Stimulated activated CD4-positive, alpha-beta T cell treated with anti-CD3 and anti-CD28 coated beads, Interleukin-1b, Interleukin-23, amount 100 ng/mL, for 4 hours (primary cell): ENCODE measurements at places on chromosomes 4 and X.

GRCh38 chrX:34270434-34270833 is 138.3 kb upstream of the FAM47A start:
- DNase-seq, result no peak

- no peak for DNase-seq
Measured at GRCh38 chrX:10041383-10041782, 74.2 kb downstream of the CLDN34 start.

DNA sequence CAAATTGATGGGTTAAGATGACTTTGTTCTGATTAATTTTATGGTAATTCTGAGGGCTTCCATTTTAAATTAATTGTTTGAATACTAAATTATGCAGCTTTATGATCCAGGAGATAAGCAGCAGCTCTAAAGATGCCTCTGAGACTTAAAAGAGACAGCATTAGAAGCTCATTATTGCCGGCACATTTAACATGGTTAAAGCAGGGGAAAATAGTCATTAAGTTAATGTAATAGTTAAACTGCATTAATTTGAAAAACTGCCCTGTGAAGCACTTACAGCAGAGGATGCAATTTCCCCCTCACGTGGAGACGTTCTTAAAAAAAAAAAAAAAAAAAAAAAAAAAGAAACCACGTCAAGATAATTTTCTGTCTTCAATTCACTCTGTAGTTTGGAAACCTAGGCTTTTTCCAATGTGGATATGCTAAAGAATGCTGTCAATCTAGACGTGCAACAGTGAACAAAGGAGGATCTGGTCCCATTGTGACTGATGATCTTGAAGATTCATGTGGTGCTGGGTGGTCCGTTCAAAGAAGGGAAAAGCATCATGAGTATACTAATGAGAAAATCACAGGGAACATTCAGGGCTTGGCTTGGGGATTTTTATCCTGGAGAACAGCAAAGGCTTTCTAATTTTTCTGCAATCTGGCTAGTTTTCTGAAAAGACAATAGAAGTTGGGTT is 440.6 kb upstream of the HS3ST1 start:
- no peak for DNase-seq

- no peak for DNase-seq
Measured at GRCh38 chr4:180828455-180829018, 1414.7 kb upstream of the TENM3 start.

DNA sequence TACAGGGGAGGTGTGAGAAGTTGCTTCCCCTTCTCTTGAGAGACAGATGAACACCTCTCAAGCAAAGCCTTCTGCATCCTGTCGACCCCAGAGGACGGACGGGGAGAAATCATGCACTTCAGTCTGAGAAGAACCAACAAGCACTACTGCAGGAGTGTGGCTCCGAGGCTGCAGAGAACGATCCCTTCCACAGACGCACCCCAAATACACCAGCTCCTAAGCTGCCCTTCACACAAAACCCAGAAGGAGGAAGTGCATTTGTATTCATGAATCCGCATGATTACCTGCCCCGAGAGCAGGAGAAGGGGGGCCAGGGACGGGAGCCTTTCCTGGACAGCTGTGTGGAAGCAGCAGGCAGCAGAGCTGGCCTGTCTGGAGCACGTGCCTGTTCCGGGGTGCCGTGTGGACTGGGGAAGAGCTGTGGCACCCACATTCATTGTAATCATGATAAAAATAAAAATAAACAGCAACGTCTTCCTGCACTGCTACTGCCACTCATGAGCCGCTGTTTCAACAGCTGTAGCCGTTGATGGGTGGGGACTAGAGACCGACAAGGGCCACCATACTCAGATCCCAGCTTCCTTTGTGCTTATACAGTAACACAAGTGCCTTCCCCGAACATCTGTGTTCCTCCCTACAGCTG is 42.9 kb downstream of the ACSL1 start:
- no peak for DNase-seq

GRCh38 chrX:38612281-38612680 is 50.9 kb downstream of the TSPAN7 start:
- no peak for DNase-seq

DNA sequence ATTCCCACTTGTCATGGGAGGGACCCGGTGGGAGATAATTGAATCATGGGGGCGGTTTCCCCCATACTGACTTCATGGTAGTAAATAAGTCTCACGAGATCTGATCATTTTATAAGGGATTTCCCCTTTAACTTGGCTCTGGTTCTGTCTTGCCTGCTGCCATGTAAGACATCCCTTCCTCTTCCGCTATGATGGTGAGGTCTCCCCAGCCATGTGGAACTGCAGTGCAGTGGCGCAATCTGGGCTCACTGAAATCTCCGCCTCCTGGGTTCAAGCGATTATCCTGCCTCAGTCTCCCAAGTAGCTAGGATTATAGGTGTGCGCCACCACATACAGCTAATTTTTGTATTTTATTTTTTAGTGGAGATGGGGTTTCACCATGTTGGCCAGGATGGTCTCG is 2.9 kb downstream of the HPGDS start:
- no peak for DNase-seq

- DNase-seq, result no peak
Measured at GRCh38 chr4:139367421-139368090, 65.3 kb upstream of the NDUFC1 start.

DNA sequence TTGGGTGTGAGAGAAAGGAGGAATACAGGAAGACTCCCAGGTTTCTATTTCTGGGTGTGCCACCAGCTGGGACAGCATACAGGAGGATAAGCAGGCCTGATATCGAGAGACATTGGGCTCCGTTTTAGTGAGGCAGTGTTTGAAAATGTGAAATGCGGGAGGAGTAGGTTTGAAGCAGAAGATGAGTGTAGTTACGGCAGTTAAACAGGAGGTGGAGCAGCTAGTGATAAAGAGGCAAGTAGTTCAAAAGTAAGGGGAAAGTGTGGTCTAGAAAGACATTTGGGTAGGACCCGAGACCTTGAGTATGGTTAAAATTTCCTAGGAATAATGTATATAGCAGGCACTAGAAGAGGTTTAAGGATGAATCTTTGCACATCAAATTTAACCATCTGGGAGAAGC is 42.4 kb downstream of the DCUN1D4 start:
- DNase-seq, result no peak

DNA sequence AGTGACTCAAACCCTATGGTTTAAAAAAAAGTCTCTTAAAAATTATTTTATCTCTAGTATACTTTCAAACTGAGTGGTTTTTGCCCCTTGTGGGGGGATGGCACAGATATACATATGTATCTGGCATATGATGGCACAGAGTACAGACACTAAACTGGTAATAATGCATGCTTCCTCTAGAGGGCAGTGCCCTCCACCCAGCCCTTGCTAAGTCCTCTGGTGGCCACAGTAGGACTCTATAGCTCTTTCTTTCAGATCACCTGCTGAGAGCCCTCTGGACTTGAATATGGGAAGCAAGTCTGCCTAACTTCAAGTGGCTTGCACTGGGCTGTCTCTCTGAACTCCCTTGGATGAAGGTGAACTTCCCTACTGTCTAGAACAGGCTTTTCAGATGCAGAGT is 66.3 kb downstream of the TSPAN7 start:
- no peak for DNase-seq

GRCh38 chrX:125131164-125131563 is 188.5 kb upstream of the TEX13C start:
- DNase-seq, result no peak

DNA sequence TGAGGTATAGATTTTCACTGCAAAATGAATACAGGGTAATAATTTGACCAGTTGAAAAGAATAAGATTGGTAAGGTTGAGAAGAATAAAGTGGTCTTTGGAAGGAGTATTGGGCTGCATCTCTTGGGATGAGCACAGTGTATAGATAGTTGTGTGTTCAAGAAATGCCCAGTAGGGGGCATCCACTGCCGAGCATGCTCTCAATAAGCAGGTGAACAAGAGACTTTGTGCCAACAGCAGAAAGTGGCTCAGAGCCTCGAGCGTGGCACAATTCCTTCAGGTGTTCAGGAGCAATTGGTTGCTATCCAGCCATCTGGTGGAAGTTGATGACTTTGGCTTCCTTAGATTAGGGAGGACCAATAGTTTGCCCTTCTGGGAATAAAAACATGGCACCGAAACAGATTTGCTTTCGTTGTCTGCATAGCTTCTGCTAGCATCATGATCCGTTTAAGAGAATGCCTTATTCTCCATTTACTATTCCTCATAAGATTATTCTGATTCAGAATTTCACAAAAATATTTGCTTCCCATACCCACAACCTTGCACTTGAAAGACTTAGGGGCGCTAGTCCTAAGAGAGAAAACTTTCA is 258.1 kb upstream of the NEIL3 start:
- no peak for DNase-seq

DNA sequence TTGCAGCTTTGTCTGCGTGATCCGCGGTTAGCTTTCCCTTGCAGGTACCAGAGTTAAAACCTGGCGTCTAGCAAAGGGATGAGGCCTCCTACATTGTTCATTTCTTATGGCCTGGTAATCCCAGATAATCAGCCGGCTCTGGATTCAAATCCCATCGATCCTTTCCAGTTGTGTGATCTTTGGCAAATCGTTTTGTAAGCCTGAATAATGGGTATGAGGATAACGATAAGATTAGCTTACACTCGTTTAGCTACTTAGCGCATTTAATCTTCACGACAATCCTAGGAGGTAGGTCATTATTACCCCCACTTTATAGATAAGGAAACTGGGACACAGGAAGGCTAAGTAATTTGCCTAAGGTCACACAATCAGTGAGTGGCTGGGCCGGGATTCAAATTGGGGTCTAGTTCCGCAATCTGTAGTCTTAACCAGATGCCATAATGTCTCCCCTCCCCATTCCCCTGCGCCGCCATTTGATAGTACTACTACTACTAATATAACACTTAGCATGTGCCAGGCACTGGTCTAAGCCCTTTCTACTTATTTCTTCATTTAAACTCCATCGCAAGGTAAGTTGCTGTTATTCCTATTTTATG is 1.7 kb upstream of the UBA1 start:
- DNase-seq, result no peak

DNA sequence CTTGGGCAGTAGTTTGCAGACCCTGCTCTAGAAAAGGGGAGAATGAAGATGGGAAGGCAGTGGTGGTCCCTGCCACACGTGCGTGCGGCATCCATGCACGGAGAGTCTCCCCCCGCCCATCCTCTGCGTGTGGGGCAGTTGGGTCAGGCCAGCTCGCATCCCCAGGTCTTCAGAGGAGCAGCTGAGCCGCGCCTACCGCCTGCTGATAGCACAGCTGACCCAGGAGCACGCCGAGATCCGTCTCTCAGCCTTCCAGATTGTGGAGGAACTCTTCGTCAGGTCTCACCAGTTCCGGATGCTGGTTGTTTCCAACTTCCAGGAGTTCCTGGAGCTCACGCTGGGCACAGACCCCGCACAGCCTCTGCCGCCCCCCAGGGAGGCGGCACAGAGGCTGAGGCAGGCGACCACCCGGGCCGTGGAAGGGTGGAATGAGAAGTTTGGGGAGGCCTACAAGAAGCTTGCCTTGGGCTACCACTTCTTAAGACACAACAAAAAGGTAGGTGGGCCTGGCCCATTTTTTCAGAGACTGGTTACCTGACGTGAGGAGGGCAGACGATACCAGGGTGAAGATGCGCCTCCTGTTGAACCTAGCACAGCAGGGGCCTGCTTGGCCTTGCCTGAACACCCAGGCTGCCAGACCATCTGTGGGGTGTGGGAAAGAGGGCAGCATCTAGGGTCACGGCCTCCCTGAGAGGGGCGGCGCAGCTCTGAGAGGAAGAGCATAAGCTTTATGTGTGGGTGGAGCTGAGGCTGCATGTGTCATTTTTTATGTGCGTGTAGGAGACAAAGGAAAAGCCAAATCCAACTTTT is 2.6 kb downstream of the UVSSA start:
- no peak for DNase-seq

DNA sequence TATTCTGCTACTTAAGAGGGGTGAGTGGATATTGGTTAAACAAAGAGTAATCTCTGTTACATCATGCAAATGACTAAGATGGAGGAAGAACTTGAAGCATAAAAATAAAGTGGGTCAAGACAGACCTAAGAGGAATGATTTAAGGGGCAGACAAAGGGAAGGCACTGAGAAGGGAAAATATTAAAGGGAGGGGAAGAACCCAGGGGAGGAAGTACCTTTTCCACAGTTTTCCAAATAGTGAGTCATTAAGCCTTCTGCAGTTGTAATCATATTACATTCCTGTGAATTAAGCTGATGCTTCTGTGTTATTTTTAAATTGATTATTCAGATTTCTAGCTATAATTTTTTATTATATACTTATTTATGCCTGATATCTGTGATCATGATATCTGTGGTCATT is 253.3 kb downstream of the CENPC start:
- no peak for DNase-seq

DNA sequence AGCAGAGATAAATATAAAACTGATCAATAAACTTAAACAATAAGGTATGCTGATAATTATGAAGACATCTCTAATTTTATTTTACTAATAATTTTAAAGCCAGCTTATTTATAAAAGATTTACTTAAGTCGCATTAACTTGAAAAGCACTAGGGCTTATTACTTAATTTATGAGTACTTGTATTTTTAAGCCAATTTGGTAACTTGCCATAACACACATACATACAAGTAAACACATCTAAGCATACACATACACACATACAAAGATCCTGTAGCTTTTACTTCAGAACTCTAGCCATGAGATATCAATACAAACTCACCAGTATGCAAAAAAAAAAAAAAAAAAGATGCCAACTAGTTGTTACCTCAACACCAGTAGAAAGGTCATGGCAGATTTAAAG is 10.0 kb upstream of the GPR78 start:
- no peak for DNase-seq

GRCh38 chr4:75639124-75639695 is 8.9 kb upstream of the CDKL2 start:
- no peak for DNase-seq

GRCh38 chr4:168685136-168685809 is 188.4 kb downstream of the PALLD start:
- DNase-seq, result no peak

- no peak for DNase-seq
Measured at GRCh38 chr4:181838253-181838652, 404.9 kb upstream of the TENM3 start.

- no peak for DNase-seq
Measured at GRCh38 chrX:118189628-118190027, 73.0 kb upstream of the KLHL13 start.

DNA sequence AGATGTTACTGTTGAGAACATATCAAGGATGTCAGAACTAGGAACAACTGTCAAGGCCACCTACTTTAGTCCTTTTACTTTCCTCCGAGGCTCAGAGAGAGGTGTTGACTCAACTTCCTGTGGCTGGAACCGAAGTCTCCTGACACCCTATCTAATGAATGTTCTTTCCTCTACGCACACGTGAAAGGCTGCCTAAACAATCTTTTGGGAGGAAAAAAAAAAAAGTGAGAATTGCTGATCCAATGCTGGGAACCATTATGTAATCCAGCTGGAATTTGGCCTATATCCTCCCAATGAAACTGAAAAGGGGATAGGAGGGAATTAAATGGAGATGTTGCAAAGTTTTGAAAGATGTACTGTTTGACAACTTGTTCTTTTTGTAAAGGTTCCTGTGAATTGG is 8.3 kb upstream of the MAP7D3 start:
- DNase-seq, result no peak

GRCh38 chr4:149793459-149793858 is 22.2 kb downstream of the IQCM start:
- DNase-seq, result no peak

- DNase-seq, result no peak
Measured at GRCh38 chr4:138392751-138393308, 150.7 kb upstream of the SLC7A11 start.

- DNase-seq, result no peak
Measured at GRCh38 chr4:31390849-31391248, 670.7 kb downstream of the PCDH7 start.

GRCh38 chr4:152605641-152606335 is 69.9 kb upstream of the FBXW7 start:
- no peak for DNase-seq

GRCh38 chrX:15947648-15948317 is 93.2 kb upstream of the AP1S2 start:
- DNase-seq, result no peak

GRCh38 chr4:48247878-48248558 is 21.6 kb downstream of the TEC start:
- DNase-seq, result no peak
